ENCODE measurements at places on chromosomes 7 and 10. TPM values are rescaled to one million over a fixed set of nuclear protein-coding genes. Genes with fewer than 3 reads are reported as not detected.

The MYO3A gene
- total RNA-seq, result not detected

The CALHM1 gene
- total RNA-seq, result not detected

The CALHM2 gene
- total RNA-seq, result 1.7 TPM

The TMEM209 gene
- total RNA-seq, result 11.4 TPM

The H2BK1 gene
- total RNA-seq, result not detected

The TMEM72 gene
- total RNA-seq, result not detected

The UROS gene
- 58.9 TPM for total RNA-seq

The ASB10 gene
- not detected for total RNA-seq

The FAM237B gene
- total RNA-seq, result not detected

The GIMAP2 gene
- not detected for total RNA-seq

The SORCS3 gene
- not detected for total RNA-seq

The SAMD9 gene
- 7.5 TPM for total RNA-seq

The NRCAM gene
- 1.1 TPM for total RNA-seq

The TBC1D12 gene
- total RNA-seq, result 6.7 TPM

The ZNF862 gene
- 11.9 TPM for total RNA-seq

The MMP21 gene
- not detected for total RNA-seq

The CFAP43 gene
- total RNA-seq, result 0.09 TPM

The MACC1 gene
- total RNA-seq, result 16.7 TPM

The GDF2 gene
- not detected for total RNA-seq

The CPA1 gene
- total RNA-seq, result not detected

The ZNF511 gene
- 24.4 TPM for total RNA-seq

The AKR1D1 gene
- total RNA-seq, result not detected

The SPDYE17 gene
- total RNA-seq, result not detected

The ZPBP gene
- total RNA-seq, result not detected

The NFKB2 gene
- total RNA-seq, result 29.1 TPM

The HYAL4 gene
- 0.21 TPM for total RNA-seq

The SLC26A5 gene
- total RNA-seq, result not detected

The ANLN gene
- total RNA-seq, result 90.5 TPM

The PIP gene
- not detected for total RNA-seq

The TAS2R41 gene
- not detected for total RNA-seq

The WNT16 gene
- not detected for total RNA-seq

The ANXA8L1 gene
- total RNA-seq, result 291 TPM

The LEP gene
- total RNA-seq, result 0.28 TPM

The EPO gene
- not detected for total RNA-seq

The AVPI1 gene
- 65.2 TPM for total RNA-seq

The RSPH10B gene
- total RNA-seq, result not detected

The CHN2 gene
- not detected for total RNA-seq

The IFIT1B gene
- total RNA-seq, result not detected

The POM121 gene
- 8.3 TPM for total RNA-seq

The PRDX3 gene
- total RNA-seq, result 169 TPM
